Cortex of kidney (tissue), 1 donor: ENCODE measurements at places on chromosomes 16 and 17.

- DNase-seq: no peak
Observed at GRCh38 chr17:38436386-38436785, 8.1 kb downstream of the ARHGAP23 start.

DNA sequence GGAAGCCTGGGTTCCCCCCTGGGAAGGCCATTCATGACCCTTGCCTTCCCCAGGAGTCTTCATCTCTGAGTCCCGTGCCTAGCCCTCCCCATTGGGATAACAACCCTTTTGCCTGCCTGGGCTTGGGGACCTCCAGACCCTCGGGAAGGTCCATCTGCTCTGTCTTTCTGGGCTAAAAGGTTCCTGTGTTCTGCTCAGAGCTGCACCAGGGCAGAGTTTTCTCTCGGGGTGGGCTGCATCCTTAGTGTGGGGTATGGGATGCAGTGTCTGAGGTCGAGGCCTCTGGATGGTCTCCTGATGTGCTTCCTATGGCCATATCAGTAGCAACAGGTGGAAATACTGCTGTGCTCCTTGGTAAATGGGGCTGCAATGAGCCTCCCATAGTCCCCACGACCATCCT is 22.9 kb upstream of the PLLP start:
- DNase-seq: no peak

GRCh38 chr17:42403150-42403549 is 14.9 kb upstream of the STAT3 start:
- no peak for DNase-seq

GRCh38 chr17:57892820-57893595 is 43.2 kb upstream of the MRPS23 start:
- no peak for DNase-seq

- no peak for DNase-seq
Observed at GRCh38 chr16:15907863-15908478, 19.6 kb upstream of the CEP20 start.

DNA sequence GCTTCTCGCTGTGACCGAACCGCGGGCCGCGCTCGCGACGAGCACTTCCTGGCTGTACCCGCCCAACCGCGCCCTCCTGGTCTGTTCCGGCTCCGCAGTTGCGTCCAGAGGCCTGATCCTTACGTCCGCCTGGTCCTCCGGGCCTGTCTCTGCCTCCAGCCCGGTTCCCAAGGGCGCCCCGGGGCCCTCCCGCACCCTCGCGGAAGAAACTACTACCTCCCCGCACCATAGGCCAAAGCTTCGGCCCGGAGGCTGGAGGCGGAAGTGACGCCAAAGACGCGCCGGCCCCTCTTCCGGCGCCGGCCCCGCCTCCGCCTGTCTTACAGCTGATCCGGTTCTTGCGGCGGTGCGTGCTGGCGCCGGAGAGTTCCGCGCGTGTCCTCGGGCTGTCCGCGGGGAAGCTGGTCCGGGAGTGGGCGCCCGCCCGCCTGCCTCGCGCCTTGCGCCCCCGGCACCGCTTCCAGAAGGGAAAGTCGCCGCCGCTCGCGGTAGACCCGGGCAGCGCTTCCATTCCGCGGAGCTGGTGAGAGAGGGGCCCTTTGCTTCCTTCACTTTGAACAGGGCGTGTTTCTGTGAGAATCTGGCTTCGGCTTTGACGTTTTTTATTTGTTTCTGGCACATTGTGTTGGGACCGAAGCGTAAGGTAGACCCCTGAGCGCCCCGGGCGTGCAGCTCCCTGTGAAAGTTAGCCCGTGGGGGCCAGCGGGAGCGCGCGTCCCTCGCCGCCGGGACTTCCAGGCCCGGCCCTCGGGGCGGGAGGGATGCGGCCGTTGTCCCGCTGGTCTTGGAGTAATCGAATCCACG is at the start of gene ZNF778:
Gene ZNF778 (plus strand): TSS at position 316 of the 804 bp plus-strand sequence. CDS start 3,425 bp downstream, outside the sequence.
- DNase-seq: no peak

GRCh38 chr17:6996256-6997011 is 585 bp downstream of the ALOX12 start:
- DNase-seq: no peak

- no peak for DNase-seq
Observed at GRCh38 chr16:85377388-85378144, 235.6 kb upstream of the GSE1 start.

DNA sequence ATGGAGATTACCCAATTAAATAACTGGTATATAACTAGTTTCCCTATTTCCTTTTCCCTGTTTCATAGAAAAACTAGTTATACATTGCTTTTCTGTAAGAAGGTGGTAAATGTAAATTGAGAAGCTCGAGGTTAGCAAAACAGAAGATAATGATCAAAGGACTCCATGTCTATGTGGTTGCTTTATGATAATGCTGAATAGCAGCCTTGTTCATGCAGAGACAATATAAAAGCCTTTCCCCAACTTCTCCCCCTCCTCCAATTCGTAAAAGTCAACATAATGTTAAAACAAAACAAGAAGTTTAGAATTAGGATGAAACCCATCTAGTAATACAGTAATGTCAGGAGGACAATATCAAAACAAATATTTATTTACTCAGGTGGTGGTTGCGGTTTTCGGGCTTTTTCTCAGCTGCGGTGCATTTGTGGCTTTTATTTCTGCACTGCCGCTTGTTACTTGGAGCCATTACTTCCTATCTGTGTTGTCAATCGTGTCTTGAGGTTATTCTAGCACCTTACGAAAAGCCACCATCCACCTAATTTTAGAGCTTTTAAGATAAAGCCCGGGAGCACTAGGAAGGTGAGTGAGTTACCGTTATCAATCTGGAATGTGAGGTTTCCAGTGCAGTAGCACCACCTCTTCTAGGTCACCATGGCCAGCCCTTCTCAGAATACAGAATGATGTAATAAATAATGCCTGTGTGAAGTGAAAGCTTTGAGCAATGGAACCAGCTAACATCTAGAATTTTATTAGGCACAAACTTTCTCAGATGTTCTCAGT is 297.5 kb downstream of the CDH13 start:
- DNase-seq: no peak

- no peak for DNase-seq
Observed at GRCh38 chr16:78362524-78363135, 263.2 kb downstream of the WWOX start.

DNA sequence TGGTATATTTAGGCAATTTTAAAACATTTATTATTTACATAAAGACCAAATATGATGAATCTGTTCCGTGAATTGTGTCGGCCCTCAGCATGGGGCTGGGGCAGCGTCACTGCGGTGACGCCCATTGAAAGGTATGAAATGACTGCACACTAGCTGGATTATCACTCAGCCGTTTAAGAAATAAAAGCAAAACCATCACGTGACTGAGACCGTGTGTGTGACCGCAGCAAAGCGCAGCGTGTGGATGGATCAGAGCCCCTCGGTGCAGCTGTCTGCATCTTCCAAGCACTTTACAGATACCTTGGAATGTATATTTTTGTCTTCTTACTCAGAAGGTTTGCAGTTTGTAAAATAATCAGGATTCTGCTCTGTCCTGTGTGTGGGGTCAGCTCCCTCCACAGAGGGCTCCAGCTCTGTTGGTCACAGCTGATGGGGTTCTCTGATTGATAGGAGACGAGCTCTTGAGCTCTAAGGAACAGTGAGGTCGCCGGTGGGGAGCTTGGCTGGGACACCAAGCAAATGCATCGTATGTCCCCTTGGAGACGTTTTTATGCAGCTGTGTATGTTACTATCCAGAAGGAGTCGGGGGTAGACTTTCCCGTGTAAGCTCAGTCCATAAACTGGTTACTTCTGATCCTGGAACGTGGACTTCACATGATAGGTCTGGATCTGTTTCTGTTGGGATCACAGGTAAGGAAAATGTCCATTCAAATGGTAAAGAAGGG is 45.1 kb downstream of the WDR45B start:
- no peak for DNase-seq

- no peak for DNase-seq
Observed at GRCh38 chr17:72031219-72031884, 89.5 kb upstream of the SOX9 start.

GRCh38 chr16:79864032-79864780 is 263.7 kb upstream of the MAF start:
- no peak for DNase-seq

DNA sequence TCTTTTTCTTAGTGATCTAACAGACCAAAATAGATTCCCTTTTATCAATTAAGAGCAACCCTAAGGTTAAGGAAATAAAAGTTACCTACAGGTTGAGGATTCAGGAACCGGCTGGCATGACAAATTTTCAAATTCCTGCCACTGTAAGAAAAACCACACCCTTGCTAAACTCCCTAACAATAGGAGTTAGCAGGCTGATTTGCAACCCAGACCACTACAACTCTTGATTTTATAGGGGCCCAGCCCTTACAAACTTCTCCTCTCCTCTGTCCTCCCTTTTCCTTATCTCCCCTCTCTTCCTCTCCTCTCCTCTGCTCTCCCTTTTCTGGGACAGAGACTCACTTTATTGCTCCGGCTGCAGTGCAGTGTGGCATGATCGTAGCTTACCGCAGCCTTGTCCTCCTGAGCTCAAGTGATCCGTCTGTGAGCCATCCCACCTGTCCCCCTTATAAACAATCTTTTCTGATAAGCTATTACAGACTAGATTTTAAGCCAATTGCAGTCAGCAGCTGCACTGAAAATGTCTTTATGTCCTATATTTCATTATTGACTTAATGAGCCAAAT is 418.9 kb downstream of the CDH8 start:
- DNase-seq: no peak

DNA sequence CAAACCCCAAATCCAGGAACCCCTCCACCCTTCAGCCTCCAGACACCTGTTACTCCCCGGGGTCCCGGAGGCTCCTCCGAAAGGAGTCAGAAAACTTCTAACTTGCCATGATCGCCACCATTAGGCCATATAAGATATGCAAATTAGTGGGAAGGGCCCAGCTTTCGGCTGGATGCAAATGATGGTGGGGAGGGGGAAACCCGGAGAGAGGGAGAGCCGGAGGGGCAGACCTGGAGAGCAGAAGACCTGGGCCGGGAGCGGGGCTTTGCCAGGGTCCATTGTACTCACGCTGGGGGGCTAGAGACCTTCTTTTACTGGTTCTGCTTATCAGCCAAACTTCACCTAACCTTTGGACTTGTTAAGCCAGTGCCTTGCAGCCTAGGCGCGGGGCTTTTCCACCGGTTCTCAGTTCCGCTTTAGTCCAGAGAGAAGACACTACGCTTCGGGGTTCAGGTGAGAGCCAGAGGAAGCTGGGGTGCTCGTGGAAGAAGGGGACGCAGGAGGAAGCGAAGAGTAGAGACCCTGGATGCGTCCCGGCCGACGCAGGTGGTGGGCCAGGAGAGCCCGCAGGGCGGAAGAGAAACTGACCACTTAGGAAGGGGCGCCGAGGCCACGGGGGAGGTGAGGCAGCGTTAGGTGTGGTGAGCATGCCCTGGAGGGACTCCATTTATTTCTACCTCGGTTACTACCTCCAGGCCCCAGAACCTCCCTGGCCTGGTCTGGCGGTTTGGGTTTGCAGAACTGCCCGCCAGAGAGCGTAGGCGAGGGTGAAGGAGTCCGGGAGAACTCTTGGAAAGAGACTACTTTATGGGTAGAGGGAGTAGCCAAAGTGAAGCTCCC is at the start of gene HNF1B:
Gene HNF1B (minus strand): TSS at position 99 of the 840 bp plus-strand sequence. CDS start 175 bp downstream, outside the sequence.
- DNase-seq: no peak

- no peak for DNase-seq
Observed at GRCh38 chr17:70230850-70231640, 61.7 kb downstream of the KCNJ2 start.

GRCh38 chr16:31038993-31039392 is 5.6 kb downstream of the STX4 start:
- DNase-seq: no peak

DNA sequence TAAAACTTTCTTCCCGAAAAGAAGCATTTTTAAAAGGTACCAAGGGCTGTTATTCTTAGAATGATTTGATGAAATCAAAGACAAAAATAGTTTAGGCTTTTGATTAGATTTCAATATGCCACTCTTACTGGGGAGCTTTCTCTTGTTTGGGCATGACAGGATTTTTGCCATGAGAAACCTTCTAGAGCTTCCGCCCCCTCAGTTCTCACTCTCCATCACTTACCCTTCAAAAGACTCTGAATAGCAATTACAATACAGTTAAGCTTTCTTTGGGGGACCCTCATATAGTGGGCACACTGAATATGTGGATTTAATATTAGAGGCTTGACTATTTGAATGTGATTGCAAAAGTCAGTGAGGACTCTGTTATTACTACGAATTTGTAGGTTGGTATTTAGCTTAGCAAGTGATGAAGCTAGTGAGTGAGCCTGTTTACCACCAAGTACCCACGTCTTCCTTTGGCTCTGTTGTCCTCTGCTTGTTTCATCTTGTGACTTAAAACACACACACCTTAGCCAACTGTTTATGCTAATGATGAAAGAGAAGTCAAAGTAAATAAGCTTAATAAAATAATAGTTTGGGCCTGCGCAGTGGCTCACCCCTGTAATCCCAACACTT is 158.7 kb upstream of the TBX2 start:
- no peak for DNase-seq

- no peak for DNase-seq
Observed at GRCh38 chr17:70136131-70136530, 33.2 kb upstream of the KCNJ2 start.

DNA sequence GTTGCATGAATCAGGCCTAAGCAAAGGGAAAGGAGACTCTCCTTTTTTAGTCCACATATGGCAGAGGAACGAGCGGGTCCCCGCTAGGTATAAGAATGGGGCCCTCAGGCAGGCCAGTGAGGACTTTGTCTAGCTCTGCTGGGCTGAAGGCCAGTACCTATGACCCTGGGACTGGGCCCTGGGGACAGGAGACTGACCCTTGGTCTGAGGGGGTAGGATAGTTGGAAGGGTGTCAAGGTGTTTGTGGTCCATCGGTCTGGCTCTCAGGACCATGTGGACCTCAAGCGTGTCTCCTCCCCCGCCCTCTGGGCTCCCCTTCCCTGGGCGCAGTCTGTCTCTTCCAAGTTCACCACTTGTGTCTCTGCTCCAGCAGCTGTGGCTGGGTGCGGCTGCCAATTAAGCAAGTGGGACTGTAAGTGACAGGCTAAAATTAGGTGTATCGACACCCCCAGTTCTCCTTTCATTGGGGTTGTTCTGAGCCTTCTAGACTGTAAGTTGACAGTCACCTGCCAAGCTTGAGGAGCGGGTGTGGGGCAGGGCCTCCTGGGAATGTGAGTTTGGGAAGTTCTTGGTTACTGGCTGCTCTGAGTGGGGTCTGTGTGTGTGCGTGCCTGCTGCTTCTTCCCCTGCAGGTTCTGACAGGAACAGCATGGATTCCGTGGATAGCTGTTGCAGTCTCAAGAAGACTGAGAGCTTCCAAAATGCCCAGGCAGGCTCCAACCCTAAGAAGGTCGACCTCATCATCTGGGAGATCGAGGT is 24.5 kb downstream of the AKAP1 start:
- DNase-seq: no peak

GRCh38 chr16:17561056-17561455 is 90.3 kb upstream of the XYLT1 start:
- no peak for DNase-seq

GRCh38 chr17:44540246-44541084 is 16.8 kb upstream of the FZD2 start:
- no peak for DNase-seq
